Colonic mucosa (tissue), 4 donors: ENCODE measurements at places on chromosomes 16 and 17. TPM values are rescaled to one million over a fixed set of nuclear protein-coding genes. Genes with fewer than 3 reads are reported as not detected.

- DNase-seq, result no peak
Measured at GRCh38 chr16:9136596-9136995, 45.2 kb downstream of the HAPSTR1 start.

GRCh38 chr17:8124350-8125153, 646 bp upstream of the HES7 start:
- no peak for DNase-seq

GRCh38 chr17:74881073-74881472, 8.3 kb upstream of the FDXR start:
- no peak for DNase-seq

- DNase-seq, result no peak
Measured at GRCh38 chr16:8589057-8589899, 1.0 kb downstream of the TMEM114 start.

DNA sequence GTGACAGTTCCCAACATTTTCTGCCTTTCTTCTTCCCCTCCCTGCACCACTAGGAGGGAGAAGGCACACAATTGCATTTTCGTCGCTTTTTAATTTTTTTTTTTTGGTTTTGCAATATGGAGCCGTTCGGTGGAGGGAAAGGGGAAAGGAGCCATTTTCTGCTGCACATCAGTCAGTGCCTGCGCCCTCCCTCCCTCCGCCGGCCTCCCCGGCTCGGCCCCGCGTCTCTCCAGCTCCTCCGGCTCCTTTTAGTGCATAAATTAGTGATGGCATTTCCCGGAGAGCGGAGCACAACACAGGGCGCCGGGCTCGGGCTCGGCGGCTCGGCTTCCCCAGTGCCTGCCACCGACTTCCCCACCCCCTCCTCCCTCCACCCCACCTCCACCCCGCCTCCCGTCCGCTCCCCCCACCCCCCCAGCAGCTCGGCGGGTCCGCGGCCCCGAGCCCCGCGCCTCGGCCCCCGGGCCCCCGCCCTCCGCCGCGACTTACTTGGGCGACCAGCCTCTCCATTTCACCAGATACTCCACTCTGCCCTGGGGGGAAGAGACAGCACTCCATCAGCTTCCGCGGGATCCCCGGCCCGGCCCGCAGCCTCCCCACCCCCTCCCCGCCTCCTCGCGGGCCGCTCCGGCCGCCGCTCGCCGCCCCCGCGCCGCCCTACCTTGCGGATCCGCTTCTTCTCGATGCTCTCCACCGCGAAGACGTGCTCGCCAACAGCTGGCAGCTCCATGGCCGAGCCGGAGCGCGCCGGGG, 542 bp downstream of the CBX4 start:
- peak; percentile 57 for DNase-seq

DNA sequence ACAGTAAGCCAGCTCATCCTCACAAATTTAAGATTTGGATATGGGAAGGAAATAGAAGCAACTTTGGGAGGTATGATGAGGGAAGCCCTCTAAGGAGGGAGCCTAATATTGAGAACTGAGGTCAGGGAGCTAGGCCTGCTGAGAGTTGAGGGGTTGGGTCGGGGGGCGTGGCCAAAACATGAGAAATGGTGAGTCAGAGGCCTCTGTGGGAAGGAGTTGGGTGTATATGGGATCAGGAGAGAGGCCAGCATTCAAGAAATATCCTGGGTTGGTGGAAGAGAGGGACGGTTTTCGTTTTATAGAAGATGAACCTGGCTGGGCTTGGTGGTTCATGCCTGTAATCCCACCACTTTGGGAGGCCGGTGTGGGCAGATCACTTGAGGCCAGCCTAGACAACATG, 48.4 kb downstream of the CLEC16A start:
- DNase-seq, result peak; percentile 45

DNA sequence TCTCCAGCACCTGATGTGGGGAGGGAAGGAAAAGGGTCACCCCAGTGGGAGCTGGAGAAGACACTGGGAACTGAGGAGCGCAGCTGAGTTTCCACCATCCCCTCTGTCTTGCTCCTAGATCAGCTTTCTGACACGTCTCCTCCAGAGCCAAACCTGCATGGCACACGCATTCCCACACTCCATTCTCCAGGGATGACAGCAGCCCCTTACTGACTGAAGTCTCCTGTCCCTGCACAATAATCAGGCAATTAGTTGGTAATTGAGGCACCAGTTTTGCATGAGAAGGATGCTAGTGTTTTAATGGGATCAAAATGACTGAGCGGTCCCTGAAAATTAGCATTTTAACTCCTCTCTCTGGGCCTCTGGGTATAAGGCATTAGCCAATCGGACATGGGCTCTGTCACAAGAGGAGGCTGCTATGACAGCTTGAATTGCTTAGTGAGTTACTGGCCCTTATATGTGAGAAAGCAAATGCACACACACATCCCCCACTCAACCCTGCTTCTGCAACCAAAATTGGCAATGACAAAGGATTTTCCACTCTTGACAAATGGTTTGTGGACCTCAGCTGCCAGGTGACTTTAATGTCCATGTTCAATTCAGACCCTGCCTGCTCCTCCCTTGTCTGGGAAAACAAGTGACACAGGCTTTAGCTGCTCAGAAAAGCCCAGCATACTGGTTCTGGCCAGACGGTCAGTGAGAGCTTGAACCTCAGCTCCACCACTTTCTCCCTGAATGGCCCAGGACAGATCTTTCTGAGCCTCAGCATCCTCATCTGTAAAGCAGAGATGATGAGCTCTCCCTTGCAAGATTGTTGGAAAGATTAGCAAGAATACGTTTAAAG, 57.2 kb upstream of the SREBF1 start:
- no peak for DNase-seq

- DNase-seq, result no peak
Measured at GRCh38 chr16:86317813-86318650, 192.3 kb upstream of the FOXF1 start.

GRCh38 chr17:77222356-77222755, 81.6 kb downstream of the SEC14L1 start:
- DNase-seq, result no peak

GRCh38 chr17:45031231-45032173, 19.9 kb downstream of the DCAKD start:
- no peak for DNase-seq

DNA sequence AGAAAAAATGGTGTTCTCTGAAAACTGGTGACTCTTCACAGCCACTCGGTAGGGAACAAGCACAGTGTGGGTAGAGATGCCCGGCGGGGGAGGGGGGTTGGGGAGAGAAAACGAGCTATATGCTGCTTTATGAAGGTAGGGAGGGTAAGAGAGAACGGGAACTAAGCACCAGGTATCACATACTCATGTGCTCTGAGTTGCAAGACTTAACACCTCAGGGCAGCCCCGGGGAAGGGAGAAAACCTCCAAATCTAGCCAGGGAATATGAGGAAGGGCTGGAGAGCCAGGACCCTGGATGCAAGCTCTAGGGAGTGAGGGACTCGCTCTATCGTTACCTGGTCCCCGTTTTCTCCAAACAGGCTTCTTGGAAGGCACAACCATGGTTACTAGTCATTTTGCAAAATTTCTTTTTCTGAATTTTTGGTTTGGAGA, 35.3 kb downstream of the HIC1 start:
- DNase-seq, result no peak

DNA sequence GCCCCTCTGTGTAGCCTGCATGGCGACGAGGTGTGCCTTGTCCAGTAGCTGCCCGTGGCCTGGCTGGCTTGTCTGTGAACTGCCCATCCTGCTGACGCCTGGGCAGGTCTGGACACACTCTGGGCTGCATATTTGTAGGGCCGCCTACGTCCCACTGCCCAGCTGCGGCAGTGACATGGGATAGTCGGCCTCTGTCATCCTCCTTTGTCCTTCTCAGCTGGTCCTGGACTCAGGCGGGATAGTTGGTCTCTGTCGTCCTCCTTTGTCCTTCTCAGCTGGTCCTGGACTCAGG, 14.5 kb downstream of the CARD14 start:
- DNase-seq, result no peak

DNA sequence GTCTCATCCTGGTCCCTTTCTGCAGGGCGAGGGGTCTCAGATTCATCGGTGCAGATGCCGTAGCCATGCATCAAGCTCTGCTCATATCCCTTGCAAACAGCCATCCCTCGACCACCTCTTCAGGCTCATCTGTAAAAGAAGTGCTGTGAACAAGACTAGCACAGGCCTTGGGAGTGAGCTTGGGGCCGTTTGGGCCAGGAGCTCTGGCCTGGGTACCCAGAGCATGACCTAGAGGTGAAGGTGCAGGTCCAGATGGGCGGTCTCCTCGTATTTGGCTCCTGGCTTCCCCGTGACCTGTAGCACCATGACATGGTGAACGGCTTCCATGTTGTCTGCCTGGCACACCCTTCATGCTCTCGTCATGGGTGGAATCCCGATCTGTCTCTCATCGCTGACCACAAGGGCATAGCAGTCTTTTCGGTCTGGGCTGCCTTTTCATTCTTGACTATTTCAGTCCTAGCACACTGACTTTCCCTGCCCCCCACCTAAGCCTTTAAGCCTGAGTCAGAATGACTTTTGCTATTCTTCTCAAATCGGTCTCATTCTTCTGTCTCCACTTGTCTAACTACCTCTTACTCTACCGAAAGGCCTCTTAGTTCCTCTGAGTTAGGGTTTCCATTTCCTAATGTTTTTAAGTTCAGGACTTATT, 216.0 kb downstream of the FOXL1 start:
- DNase-seq, result no peak

DNA sequence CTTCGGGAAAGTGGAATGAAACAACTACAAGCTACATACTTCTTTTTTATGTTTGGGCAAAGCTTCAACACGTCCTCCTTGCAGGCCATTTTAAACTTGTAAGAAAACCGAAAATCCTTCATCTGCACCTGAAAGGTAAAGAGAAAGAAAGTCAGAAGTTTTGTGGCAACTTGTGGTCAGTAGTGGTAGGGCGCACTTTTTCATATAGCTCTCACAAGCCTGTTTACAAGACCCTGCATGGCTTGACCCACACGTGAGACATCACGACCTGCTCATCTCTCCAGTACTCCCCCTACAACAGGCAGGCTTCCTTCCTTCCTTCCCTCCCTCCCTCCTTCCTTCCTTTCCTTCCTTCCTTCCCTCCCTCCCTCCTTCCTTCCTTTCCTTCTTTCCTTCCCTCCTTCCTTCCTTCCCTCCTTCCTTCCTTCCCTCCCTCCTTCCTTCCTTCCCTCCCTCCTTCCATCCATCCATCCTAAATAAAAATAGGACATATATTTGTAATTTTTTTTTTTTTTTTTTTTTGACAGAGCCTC, 48.7 kb upstream of the CLEC18B start:
- DNase-seq, result no peak

DNA sequence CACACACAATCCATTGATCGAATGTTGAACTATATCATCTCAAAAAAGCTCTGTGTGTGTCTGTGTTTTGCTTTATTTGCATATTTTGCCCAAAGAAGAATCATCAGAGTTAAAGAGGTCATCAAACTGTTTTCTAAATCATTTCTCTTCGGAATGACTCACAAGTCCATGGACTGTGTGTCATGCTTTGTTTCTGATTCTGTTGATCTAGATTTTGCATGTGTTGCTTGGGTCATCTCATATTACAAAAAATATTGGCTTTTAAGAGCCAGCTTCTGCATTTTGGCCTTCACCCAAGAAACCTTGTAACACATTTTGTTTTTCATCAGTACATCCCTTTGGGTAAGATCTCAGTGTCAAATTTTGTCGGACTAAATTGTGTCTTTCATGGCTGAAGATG, 471.2 kb upstream of the HSBP1 start:
- no peak for DNase-seq

DNA sequence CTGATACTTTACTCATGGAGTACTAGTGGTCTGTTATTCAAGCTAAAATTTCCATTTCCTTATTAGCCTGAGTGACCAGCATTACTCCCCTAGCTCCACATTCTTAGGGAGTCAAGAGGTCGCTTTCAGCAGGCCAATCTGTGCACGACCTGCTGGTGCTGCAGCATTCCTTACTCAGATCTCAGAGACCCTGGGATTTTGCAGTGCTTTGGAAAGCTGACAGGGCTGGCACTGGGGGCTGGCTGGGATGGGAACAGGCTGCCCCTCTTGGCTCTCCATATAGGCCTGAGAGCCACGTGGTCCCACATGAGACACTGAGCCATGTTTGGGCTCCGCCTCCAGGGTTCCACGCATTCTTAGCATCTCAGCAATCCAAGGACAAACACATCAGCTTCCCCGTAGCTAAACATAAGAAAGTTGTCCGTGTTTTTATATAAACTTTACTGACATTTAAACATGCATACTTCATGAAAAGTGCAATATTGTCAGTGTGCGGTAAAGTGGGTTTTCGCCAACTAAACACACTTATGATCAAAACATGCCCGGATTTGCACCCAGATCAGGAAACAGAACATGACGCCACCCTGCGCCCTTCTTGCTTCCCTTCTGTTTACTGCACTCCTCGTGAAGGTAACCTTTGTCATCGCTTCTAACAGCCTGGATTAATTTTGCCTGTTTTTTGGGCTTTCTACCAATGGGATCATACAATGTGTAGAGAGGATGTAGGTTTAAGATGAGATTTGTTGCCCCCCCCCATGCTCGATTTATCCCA, 254.5 kb upstream of the CACNG5 start:
- DNase-seq, result peak; percentile 29

DNA sequence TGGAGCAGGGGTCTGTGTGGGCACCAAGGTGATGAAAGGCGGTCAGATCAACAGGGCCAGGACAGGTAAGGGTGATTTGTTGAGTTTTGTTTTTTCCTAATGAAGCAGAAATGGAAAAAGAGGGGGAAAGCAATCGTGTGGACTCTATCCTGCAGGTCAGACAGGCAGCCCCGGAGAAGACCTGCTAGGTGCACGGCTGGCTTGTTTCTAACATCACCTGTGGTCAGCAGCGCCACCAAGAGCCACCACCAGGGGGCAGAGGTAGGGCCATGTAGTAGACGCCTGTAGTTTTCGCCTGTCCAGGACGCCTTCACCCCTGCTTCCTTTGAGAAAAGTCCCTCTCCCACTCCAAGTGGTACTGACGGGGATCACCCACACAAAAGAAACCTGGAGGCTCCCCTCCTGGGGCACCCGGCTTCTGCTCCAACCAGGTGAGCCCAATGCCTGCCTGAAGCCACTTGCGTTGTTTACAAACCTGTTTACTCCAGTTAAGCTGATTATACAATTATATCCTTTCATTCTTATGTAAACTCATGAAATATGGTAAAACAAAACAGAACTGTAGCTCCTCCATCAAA, 54.2 kb upstream of the SEC14L1 start:
- DNase-seq, result peak; percentile 94

DNA sequence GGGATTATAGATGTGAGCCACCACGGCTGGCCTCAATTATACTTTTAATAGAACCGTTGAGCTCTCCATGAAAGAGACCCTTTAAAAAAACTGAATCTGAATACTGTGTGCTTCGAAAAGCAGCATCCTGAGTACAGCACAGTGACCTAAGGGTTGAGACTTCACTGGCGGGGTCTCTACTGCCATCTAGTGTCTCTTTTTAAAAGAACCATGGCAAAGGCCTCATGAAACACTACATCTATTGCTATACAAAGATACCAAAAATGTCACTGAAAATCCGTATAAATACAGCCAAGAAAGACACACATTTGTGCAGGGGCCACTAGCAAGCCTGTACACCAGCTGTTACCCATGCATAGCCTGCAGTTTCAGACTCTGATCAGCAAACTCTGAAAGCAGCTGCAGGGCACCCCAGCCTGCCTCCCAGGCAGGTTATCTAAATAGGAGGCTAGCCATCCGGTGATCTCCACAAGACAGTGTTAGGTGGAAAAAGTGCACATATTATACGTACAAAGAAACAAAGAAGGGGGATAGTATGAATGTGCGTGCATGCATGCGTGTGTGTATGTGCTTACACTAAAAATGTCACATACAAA, 35.3 kb downstream of the NPLOC4 start:
- DNase-seq, result peak; percentile 52

LGALS9C gene
- total RNA-seq, result 60.9 TPM

SLC5A10 gene
- total RNA-seq, result not detected

HSD11B2 gene
- 348 TPM for total RNA-seq

KRT36 gene
- total RNA-seq, result not detected
